Esophagus muscularis mucosa (tissue), 4 donors: ENCODE measurements at places on chromosomes 7 and 10. TPM values are rescaled to one million over a fixed set of nuclear protein-coding genes. Genes with fewer than 3 reads are reported as not detected.

DNA sequence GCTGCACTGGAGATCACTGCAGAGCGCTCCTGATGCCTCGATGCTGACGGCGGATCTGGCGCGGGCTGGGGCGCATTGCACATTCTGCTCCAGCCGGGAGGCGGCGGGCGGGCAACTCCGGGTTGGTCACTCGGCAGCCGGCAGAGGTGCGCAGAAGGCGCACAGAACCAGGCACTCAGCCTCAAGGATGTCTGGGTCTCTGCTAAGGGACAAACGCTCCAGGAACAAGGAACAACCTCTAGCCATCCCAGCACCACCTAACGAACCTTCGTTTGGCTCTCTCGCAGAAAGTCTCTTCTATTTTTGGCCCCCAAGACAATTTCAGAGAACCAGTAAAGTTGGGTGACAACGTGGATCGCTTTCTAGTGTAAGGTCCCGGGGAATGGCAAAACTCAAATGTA, 254.6 kb downstream of the OTUD1 start:
- no peak for DNase-seq

DNA sequence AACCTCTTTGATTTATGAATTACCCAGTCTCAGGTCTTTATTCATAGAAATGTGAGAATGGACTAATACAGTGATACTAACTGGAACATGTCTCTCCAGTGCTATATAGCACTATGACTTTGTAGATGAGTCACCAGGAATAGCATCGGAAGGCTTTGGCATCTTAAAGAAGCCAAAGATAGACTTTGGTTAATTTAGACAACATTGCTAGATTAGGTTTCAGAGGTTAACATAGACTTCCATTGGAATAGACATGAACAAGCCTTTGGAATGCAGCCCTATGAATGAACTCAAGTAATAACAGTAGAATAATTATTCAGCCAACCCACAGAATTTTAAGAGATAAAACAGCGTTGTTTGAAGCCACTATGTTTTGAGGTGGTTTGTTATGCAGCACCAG, 169.2 kb downstream of the HGF start:
- no peak for DNase-seq

GRCh38 chr7:27102581-27103442, at the start of gene HOXA2:
Gene HOXA2, minus strand, starts transcription at chr7:27102683. Its CDS starts 183 bp downstream, at chr7:27102500.
- peak; percentile 93 for DNase-seq

GRCh38 chr10:45418417-45418848, 44.4 kb downstream of the ALOX5 start:
- no peak for DNase-seq

DNA sequence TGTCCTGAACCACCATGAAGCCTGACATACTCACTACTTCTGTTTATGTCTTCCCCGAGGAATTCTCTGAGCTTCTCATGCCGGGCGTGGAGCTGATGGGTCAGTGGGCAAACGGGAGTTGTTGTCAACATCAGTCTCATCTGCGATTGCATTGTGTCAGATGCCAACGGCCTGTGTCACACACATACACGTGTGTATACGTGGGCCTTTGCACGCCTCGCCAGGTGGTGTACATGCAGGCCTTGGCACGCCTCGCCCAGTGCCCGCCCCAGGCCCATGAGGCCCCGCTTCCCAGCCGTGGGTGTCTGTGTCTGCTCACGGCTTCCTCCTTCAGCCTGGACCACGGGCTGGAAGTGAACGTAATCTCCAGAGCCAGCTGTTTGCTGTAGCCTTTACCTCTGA, 7.5 kb upstream of the CSGALNACT2 start:
- DNase-seq: peak; percentile 90

GRCh38 chr10:107754814-107755213, 590.3 kb upstream of the SORCS1 start:
- no peak for DNase-seq

DNA sequence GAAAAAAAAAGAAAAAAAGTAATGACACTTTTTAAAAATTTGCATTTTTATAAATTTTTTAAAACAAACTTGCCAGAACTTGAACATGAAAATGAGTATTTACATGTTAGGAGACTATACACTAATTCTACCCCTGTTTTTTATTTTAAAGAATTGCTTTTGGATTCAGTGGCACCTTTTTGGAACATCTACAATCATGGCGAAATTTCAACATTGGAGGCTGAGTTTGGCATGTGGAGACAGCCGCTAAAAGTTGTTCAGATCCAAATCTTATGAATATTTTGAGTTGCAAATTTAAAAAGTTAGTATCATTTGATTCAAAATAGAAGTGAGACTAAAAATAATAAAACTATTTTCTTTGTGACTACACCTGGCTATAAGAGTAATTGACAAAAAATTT, 804.2 kb downstream of the MAGI2 start:
- DNase-seq: no peak

- DNase-seq: no peak
Observed at GRCh38 chr10:71205468-71205867, 6.9 kb upstream of the UNC5B start.

DNA sequence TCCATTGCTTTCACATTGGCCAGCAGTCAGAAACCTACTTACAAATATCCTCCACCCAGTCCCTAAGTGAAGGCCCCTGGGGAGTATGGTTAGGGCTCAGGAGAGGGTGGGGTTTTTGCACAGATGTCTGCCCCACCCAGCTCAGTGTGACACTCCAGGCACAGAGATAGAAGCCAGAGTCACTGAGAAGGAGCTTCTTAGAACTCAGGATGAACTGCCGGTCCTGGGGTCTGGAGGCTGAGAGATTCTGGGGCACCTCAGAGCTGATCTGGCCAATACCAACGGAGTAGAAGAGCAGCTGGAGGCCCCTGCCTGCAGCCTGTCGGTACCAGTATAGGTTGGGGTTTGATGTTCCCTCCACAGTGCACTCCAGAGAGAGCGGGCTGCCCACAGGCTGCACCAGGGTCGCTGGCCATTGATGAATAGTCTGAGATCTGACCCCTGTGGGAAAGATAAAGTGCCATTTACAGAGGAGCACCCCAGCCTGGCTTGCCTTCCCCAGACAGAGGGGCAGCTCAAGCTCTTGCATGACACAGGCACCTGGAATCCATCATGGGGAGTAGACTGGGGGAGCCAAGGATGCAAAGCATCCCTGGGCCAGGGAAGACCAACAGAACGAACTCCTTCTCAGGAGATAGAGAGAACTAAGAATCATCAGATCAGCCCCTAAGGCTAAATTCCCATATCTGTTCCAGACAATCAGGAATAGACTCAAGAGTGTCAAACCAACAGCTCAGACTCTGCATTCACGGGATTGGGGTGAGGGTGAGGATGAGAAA, 41.9 kb downstream of the PRSS2 start:
- no peak for DNase-seq

DNA sequence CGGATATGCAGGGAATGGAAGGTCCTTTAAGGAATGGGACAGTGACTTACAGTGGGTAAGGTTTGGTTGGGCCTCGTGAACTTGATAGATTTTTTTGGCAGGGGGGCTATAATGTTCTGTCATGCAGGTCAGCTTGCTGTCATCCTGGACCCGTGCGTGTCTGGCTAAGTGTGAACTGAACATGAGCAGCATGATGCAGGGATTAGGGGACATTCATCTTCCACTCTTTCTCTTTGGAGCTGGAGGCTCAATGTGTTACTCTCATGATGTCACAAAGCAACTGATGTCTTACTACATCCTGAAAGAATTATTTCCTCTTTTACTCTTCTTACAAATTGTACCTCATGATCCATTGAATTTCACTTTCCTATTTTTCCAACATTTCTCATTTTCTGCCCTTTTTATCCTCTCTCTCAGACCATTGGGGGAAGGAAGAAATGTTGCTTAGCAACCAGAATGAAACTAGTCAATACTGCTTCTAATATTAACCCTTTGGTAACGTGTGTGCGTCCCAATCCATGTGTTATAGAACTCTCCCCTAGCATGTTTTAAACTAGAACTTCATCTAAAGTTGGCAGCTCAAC, 549.1 kb downstream of the LRMDA start:
- no peak for DNase-seq

DNA sequence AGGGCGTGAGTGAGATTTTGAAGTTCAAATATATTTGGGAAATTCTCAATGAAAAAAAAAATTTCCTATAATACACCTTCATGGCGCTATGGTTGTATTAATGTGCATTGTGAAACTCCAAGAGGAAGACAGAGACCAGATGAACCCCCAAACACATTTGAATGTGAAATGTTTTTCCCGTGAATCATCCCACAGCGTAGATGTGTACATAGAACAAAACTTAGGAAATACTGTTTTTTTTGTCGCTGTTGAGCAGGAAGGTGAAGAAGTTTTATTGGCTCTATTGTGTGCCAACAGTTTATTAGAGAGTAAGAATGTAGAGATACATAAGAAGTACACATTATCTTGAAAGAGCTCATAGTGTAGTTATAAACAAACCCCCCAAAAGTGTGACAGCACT, 134.0 kb downstream of the KCND2 start:
- no peak for DNase-seq

Gene FXYD4
- not detected for total RNA-seq

Gene PTPRE
- 22.4 TPM for total RNA-seq

Gene DLG5
- 120 TPM for total RNA-seq

Gene NUTM2A
- total RNA-seq: 1.7 TPM

Gene CRPPA
- 3.6 TPM for total RNA-seq

Gene C7orf25
- total RNA-seq: 4.6 TPM

Gene ENTPD1
- 30.3 TPM for total RNA-seq

Gene HMX2
- not detected for total RNA-seq
